ENCODE measurements at places on chromosomes 7 and 10.

DNA sequence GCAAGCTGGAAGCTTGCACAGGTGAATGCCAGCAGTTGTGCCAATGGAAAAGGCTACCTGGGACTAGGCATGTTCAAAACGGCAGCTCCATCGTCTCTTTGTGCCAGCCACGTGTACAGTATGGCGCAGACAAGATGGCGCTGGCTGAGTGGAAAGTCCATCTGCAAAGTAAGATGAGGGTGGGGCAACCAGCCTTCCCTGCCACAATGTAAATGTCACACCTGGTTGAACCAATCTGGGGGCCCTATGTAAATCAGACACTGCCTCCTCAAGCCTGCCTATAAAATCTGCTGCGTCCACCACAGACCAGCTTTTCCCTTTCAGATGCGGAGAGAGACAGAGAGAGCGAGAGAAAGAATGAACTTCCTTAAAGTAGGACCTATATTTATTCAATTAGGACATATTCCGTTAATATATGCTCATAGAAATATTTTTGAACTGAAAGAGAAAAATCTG, 18.5 kb upstream of the C7orf33 start:
- DNase-seq, result no peak

GRCh38 chr10:36808625-36809362, 316.6 kb upstream of the ANKRD30A start:
- no peak for DNase-seq

- no peak for DNase-seq
Measured at GRCh38 chr10:13707156-13707881, 120.6 kb downstream of the PRPF18 start.

DNA sequence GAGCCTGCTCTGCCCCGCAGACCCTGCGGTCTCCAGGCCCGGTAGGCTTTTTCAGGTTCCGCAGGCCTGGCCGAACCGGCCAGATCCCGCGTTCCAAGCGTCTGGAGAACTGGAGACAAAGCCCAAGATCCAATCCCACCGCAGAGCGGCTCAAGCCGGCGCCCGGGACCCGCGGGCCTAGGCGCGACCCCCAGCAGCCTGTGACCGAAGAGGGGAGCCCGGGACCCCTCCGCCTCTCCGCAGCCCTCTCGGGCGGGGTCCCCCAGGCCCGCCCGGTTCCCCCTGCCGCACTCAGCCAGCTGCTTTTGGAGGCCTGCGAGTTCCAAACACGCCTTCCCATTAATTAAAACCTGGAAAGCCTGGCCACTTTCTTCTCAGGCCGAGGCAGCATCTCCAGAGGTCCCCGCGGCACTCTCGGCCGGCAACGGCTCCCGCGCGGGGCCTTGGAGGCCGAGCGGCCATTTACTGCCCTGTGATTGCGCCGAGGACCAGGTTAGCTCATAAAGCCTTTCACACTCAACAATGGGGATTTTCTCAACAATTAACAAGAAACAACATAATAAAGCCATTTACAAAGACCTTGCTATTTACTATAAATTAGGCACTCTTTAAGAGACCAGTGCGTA, 16.7 kb downstream of the SKIDA1 start:
- no peak for DNase-seq

DNA sequence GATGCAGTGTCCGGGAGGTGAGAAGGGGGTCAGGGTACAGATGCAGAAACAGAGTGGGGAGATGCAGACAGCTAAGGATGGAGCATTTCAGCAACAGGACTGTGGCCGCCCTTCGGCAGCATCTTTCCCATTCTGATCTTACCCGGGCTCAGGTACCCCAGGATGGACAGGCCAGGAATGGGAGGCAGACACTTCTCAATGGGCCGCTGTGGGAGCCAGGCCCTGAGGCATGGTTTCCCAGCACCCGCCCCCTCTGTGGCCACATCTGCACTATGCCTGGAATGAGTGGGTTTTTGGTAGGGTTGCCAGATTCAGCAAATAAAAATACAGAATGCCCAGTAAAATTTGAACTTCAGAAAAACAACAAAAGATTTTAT, 105.2 kb upstream of the CTBP2 start:
- no peak for DNase-seq

DNA sequence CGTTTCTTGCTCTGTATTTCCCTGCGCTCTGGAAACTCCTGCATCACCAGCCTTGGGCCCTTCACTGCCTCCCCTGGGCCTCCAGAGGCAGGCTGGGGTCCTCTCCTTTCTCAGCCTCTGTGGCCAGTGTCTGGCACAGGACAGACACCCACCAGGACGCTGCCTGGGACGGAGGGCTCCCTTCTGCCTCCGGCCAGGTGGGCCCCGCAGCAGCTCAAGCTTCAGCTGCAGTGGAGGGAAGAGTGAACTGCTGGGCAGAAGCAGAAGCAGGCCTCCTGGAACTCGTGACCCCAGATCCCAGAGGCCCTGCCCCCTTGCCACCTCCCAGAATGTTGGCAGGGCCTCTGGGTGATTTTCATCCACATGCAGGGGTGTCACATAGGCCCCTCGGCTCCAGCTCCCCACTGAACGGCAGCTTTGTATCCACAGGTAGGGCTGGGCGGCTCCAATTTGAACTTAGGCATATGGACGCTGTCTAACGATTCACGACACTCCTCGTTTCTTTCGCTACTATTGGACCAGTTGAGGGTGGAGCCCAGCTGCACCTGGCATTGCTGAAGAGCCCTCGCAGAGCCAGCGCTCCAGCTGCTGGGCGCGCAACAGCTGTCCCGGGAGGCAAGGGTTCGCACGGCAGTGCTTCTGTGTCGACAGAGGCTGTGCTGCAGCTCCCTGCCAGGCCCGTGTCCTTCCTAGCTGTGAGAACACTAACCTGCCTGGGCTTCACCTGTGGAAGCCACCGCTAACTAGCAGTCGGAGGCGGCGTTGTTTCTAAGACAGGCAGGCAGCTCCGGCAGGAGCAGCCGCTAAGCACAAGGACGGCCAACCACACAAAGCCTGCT, 18.4 kb upstream of the GPR146 start:
- DNase-seq, result no peak

- no peak for DNase-seq
Measured at GRCh38 chr10:29802171-29802570, 167.4 kb upstream of the SVIL start.

DNA sequence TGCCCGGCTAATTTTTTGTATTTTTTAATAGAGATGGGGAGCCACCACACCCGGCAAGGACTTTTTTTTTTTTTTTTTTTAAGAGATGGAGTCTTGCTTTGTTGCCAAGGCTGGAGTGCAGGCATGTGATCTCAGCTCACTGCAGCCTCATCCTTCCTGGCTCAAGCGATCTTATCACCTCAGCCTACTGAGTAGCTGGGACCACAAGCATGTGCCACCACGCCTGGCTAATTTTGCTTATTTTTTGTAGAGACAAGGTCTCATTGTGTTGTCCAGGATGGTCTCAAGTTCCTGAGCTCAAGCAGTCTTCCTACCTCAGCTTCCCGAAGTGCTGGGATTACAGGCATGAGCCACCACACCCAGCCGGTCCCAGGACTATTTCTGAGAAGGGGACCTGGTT, 9.3 kb upstream of the MCU start:
- DNase-seq, result no peak

DNA sequence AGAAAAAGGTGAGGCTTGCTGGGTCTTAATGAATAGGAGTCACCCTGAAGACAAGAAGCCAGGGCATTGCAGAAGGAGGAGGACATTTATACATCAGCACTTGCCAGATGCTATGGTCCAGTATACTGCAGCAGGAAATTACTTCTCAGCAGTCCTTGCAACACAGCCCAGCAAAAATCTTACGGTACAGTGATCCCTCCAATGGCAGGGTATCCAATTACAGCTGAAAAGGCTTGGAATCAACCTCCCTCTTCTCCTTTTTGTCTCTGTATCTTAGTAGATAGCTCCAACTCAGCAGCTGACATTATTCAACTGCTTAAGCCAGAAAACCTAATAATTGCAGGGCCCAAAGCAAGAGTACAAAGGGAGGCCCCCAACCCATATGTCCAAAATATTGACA, 128.3 kb upstream of the COBL start:
- DNase-seq, result no peak

DNA sequence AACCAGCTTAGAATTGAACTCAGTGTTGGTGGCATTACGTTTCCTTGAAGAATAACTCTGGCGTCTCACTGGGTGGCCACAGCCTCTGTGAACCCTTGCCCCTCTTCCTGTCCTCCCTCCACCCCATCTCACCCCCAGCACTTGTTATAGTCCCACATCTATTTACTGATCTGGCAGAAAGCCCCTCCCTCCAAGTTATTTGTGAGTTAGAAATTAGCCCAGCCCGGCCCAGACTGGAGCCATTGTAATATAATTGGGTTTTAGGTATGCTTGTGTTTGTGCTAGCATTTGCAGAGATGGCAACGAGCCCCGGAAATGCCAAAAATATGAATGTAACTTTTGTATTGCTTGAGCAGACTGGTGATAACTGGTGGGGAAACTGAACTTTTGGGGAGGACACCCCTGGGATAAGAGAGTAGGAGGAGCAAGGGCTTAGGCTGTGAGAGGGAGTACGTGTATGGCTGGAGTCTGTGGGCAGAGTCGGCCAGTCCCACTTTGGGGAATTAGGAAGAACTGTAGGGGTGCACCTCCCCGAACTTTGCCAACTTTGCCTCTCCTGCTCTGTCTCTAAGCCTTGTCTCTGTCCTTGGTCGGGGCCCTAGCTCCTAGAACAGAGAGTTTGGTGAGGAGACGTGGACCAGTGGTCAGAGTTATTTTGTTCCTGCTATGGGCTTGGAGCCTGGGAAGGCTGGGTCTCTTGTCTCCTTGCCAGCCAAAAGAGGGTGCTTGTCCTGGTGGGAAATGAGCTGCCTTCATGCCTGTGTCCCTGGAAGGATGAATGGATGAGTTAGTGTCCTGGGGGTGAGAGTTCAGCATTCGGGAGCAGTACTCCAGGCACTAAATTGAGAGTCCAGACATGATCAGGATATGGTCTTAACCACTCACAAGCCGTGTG, 19.3 kb upstream of the TRIM8 start:
- DNase-seq, result no peak

DNA sequence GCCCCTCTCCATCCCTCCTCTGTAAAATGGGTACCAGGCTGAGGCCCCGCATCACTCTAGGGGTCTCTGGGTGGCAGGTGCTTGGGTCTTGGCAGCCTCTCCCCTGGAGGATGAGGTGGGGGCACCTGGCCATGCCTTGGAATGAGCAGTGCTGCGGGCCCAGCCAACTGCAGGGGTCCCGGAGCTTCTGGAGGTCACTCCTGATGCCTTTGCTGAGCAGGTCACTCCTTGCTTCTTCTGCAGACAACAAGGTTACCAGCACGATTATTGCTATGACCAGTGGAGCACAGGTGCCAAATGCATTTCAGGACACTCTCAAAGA, 22.4 kb upstream of the ZNF488 start:
- DNase-seq, result no peak

DNA sequence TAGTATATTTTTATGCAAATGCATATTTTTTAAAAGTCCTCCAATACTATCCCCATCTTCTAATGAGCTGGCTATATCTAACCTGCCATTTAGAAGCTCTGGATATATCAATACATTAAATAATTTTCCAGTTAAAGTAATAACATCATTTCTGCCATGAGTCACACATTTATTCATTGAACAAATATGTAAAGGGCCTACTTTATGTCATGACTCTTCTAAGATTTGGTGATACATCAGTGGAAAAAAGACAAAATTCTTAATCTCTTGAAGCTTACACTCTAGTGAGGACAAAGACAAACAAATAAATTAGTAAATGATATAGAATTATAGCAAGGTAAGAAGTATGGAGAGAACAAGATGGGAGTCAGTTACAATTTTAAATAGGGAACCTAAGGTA, 716.8 kb upstream of the LRRTM3 start:
- DNase-seq, result no peak

DNA sequence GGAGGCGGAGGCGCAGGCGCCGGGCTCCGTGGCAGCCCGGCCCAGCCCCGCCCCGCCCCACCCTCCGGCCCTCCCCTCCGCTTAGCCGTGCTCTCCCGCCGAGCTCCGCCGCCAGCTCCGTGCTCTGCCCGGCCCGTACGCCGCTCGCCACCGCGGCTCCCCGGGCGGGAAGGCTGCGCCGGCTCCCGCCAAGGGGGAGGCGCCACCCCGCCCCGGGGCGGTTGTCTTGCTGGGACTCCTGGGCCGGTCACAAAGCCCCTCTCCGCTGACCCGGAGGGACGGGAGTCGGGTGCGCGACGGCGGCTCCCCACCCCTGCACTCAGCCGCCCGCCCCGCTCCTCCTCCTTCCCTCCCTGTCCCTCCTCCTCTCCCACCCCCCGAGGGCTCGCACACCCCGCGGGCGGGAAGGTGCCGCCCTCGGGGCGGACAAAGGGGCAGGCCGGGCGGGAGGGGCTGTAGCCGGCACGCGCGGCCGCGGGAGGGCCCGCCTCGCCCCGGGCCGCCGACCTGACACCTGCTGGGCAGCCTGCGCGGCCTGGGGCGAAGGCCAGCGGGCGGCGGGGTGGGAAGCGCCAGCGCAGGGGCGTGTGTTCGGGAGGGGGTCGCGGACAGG, 11.5 kb upstream of the SP8 start:
- DNase-seq, result no peak

DNA sequence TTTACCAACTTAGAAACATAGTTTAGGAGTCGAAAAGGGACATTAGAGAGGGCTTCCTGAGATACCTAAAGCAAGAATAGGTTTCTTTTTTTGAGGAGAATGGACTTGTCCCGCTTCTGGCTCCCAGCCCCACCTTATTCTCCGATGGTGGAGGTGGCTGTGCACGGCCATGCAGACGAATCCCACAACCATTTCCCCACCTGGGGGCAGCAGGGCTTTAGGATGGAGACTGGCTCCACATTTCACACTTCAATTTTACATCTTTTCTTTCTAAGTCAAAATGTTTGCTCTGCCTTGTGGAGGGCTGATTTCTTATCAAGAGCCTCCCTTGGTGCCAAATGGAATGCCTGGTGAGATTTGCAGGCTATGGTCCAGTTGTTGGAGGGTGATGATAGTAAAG, 118.5 kb downstream of the GLRX3 start:
- DNase-seq, result no peak

DNA sequence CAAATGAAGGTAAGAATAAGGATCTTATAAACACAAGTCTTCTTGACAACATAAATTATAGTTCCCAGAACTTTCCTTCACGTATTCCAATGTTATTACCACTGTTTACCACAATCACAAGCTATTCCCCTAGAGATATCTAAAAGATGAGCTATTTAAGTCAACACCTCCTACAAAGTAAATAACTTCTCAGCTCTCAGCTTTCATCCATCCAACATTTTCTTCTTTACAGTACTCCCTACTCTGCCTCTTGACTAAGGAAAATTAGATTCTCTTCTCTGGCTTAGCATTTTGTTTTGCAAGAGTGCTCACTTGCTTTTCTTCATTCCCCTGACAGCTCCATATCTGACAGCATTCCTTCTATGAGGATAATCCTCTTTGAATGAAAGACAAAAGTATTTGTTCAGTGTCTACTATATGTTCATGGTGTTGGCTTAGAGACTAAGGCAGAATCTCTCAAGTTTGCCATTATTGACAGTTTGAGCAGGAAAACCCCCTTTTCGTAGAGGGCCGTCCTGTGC, 93.0 kb upstream of the IL6 start:
- no peak for DNase-seq

GRCh38 chr10:89810908-89811525, 109.6 kb downstream of the KIF20B start:
- DNase-seq, result no peak

GRCh38 chr7:120995654-120996053, 7.1 kb downstream of the CPED1 start:
- DNase-seq, result no peak

Measured in stimulated activated CD8-positive, alpha-beta memory T cell treated with anti-CD3 and anti-CD28 coated beads, Interleukin-7, amount 100 ng/mL, for 48 hours (primary cell).